ENCODE measurements at places on chromosomes 2 and 18.
A peak's percentile ranks its signal among the peaks of the same experiment; 100 is the strongest.

- DNase-seq = no peak
Measured at GRCh38 chr2:11941201-11942177, 195.1 kb downstream of the LPIN1 start.

DNA sequence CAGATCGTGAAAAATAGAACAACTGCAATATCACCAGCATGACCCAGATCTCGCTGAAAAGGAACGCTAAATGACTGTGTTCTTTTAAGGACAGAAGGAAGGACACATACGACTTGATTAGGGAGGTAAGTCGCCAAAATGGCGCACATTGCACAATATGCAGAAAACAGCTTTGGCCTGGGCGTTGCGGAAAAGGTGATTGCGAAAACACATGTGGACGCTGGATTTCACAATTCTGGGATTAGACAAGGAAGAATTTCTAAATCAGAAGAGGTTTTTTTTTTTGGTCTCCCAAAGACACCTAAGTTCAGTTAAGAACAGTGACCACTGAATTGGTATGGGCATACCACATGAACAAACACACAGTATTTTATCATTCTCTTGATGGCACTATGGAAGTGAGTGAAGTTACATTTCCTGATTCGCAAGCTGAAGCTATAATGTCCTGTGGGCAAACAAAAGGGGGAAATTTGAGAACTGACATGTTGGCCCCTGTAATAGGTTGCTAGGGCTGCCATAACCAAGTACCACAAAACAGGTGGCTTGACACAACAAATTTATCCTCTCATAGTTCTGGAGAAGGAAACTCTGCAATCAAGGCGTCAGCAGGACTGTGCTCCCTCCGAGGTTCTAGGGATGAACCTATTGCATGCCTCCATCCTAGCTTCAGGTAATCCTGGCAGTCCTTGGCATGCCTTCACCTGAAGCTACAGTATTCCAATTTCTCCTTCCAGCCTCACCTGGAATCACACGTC lies 25.8 kb upstream of the ERICH2 start:
- DNase-seq = no peak

DNA sequence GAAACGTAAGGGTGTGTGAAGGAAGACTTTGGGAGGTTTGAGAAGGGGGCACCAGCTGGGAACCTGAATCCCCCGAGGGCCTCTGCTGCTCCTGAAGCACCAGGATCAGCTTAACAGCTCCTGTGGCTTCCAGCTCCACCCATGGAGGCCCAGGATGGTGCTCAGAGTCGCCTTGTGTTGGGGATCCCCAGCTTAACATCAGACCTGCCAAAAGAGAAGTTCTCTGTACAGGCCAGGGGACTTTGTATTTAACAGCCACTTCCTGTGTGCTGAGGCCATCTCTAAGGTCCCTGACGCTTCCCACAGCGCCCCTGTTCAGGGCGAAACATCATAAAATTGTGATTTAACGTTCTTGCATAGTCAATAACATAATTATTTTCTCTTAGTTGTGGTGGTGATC lies 77.5 kb downstream of the NCK2 start:
- no peak for DNase-seq

DNA sequence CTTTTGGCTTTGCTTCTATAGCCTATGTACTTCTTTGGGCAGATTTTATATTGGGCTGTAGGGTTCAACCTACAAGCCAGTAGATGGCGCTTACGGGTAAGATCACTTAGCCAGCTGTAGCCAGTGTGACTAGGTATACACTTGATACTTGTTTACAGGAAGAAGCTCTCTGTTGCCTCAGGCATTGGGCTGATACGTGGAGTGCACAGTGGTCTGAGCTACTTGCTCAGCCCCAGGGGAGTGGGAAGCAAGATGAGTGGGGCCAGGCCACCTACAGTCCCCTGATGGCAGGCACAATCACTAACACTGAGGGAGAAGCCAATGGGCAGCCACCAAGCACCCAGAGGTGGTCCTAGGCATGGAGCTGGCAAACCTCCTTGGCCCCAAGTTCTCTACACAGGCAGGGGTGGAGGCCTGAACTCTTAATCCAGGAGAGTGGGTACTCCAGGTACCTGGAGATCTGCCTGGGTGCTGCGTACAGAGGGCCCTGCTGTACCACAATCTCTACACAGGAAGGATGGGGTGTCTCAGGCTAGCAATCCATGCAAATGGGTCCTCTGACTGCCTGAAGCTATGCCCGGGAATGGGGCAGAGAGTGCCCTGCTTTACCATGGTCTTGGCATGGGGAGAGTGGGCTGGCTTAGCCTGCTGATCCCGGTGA lies 122.2 kb downstream of the NCOA1 start:
- DNase-seq = no peak

DNA sequence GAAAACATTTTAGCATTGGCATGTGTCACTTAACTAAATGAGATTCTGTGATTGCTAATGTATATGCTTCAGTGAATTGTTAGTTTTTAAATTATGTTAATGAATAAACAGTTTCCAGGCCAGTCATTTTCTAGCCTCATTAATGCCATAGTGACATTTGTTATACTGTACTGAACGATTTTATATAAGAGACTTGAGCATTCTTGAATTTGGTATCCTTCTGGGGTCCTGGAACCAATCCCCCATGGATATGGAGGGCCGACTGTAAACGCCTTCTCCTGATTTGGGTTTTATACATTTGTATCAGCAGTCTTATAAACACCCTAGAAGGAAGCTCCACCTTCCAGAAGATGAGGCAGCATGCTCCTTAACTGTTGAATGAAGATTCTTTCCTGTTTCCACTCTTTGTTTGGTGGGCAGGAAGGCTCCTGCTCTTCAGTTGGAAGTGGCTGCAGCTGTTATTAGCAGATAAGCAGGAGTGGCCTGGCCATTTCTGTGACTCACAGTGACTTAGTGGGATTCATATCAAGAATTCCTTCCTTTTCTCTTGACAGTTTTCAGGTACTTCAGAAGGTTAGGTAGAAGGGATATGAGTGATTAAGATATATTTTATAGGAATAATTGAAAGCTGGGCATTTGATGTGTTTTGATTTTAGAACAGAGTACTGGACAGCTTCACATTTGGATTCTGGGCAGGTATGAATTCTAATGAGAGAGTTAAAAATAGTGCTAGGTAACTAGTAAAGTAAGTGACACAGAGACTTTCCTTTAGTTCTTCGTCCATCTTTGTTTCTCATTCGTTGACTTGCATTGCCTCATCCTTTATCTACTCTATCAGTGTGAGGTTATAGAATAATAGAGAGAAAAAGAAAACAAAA lies 124.9 kb downstream of the PLCL1 start:
- no peak for DNase-seq

GRCh38 chr2:122191331-122191730 lies 435.9 kb downstream of the TSN start:
- peak; percentile 4 for DNase-seq

DNA sequence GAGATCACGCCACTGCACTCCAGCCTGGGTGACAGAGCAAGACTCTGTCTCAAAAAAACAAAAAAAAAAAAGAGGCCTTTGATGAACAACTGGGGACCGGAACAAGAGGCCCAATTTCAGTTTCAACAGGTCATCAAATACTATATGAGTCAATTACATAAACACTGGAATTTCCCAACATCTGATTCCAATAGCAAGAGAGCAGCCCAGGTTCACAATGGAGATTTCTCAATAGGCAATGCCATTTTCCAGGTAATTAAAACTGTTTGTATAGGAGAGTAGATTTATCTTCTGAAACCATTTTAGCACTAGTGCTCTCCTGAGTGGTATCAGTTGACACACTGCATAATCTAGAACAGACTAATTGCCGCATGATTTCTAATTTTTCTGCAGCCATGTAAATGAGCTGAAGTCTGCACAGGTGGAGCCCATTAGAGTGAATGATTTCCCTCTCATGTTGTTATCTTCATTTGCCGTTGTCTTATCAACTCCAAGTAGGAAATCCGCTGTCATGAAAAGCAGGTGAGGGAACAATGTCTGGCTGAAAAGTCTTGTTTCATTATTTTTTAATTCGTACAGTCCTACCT lies 264.1 kb upstream of the MEIS1 start:
- DNase-seq = no peak

DNA sequence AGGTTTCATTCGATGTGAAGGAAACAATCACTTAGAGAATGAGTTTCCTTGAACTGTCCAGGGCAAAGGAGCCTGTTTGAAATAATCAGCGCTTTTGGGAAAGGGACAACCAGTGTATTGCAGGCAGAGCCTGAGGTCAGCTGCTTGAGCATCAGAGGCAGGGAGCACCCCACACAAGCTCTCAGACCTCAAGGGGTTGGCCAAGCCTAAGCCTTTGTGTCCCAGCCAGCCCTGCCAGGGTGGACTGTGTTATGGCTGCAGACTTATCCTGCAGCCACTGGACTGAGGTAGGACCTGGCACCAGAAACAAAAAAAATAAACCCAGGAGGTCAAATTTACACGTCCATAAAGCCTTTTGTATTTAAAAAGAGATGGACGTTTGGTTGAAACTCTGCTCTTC lies 228.3 kb downstream of the SEPTIN10 start:
- DNase-seq = no peak

DNA sequence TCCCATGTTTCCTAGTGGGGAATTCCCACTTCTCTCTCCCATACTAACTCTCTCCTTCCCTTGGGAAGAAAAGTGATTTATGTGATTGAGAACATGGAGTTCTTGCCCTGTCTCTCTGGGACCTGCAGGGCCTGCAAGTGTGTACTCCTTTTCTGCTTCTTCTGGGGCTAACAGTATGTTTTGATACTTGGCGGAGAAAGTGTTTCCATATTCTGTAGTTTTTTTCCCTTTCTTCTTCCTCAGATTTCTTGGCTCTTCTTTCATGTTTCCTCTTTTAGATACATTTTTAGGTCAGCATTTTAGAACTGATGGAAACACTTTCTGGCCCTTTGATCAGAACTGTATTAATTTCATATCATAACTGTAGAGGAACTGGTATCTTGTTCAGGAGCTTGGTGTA lies 352.2 kb downstream of the DLGAP1 start:
- no peak for DNase-seq

GRCh38 chr2:72895154-72895553 lies 7.9 kb downstream of the SPR start:
- DNase-seq = no peak

DNA sequence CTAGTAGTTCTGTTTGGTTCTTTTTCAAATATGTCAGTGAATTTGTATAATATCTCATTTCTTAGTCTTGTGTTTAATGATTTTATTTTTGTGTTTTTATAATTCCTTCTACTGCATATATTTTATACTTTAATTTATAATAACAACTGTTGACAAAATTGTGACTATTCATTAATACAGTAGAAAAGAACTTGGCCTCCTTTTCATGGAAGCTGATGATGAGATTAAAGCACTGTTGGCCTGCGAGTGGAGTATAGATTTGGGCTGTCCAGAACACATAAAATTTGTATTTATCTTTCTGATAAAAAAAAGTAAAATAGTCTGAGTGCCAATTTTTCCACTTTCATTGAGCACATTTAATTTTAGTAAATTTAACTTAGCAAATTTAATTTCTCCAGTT lies 12.1 kb downstream of the CFLAR start:
- DNase-seq = no peak

- DNase-seq = no peak
Measured at GRCh38 chr18:28167835-28168349, 9.0 kb downstream of the CDH2 start.

- no peak for DNase-seq
Measured at GRCh38 chr2:206535260-206535986, 92.1 kb downstream of the ADAM23 start.

DNA sequence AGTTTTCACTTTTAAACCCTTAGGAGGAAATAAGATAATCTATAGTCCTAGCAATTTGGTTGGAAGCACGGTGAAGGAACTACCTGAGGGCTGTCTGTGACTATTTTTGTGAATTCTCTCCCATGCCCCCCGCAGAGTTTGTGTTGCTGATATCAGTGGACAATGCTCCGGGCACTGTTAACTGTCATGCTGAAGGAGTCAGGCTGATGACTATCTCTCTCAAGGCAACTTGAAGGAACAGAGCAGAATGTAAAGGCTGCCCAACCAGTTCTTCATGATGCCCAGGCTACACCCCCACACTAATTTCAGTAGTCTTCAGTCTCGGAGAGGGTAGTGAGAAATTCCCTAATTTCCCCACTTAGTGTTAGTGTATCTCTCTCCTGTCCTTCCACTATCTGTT lies 21.6 kb upstream of the RAB6C start:
- DNase-seq = no peak

- no peak for DNase-seq
Measured at GRCh38 chr2:136110526-136110925, 7.4 kb downstream of the CXCR4 start.

DNA sequence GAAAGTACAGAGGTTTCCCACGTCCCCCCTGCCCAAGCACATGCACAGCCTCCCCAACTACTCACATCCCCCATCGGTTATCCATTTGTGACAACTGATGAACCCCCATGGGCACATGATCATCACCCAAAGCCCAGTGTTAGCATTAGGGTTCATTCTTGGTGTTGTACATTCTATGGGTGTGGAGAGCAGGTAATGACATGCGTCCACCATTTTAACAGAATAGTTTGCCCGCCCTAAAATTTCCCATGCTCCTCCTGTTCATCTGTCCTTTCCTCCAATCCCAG lies 74.3 kb downstream of the LONRF2 start:
- no peak for DNase-seq

DNA sequence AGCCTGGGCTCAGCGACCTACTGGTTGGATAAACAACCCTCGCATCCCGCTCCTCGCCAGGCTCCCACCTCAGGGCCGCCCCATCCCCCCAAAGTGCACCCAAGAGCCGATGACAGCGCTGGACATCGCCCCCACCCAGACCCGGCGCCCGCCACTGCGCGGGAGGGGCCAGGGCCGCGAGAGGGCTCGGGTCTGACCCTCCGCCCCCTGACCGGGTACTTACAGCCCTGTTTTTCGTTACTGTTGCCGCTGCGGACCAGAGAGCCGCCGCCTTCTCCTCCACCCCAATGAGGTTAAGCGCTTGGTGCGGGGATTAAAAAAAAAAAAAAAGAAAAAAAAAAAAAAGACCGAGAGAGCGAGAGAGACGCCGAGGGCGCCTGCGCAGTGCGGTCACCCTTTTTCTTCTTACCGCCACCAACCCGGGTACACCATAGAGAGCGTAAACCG lies at the start of gene CLASP1:
TSS of gene CLASP1 (minus strand) at position 314 of the 447 bp plus-strand sequence. CDS start 43,567 bp downstream, outside the sequence.
- DNase-seq = no peak

DNA sequence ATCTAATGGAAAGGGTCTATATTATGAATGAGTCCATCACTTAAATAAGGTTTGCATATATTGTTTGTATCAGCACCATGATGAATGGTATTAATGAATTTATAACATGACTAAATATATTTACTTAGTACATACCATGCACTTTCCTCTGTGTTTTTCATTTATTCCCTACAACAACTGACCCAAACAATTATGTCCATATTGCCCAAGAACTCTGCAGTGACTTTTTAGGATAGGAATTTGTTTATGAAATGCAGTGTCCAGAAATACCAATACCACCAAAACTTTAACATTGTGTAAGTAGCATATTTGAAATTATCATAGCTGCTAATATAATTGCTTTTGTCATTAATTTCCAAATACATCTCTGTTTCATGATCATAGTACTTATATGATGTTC lies 119.7 kb downstream of the WDR7 start:
- DNase-seq = no peak
